ENCODE measurements at places on chromosomes 3 and 15.

- no peak for DNase-seq
- H3K4me1 ChIP-seq: peaks cover 3% of the 10 kb centered on the region
- no peak overlapping the region for H3K4me3 ChIP-seq
- no peak overlapping the region for H3K27ac ChIP-seq
- peaks cover 3% of the 10 kb centered on the region for H3K36me3 ChIP-seq
Measured at GRCh38 chr3:104908761-104909160, 457.9 kb upstream of the ALCAM start.

GRCh38 chr3:64164349-64164748, 60.9 kb downstream of the PRICKLE2 start:
- peak overlapping the region; percentile 21 for H3K27ac ChIP-seq
- H3K36me3 ChIP-seq: peaks cover 10% of the 10 kb centered on the region
- peaks cover 22% of the 10 kb centered on the region for H3K4me1 ChIP-seq
- H3K4me3 ChIP-seq: no peak overlapping the region
- no peaks in the 10 kb centered on the region for H3K27me3 ChIP-seq

DNA sequence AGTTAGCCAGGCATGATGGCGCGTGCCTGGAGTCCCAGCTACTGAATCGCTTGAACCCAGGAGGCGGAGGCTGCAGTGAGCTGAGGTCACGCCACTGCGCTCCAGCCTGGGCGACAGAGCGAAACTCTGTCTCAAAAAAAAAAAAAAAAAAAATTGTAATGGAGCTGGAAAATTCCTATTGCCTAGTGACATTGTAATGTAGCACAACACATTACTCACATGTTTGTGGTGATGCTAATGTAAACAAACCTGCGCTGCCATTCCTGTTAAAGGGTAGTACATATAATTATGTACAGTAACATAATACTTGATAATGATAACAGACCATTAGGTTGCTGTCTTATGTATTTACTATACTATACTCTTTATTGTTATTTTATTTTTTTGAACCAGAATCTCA, 39.1 kb downstream of the KNL1 start:
- no peak for DNase-seq
- no peak overlapping the region for H3K4me3 ChIP-seq
- peaks cover 2% of the 10 kb centered on the region for H3K36me3 ChIP-seq

DNA sequence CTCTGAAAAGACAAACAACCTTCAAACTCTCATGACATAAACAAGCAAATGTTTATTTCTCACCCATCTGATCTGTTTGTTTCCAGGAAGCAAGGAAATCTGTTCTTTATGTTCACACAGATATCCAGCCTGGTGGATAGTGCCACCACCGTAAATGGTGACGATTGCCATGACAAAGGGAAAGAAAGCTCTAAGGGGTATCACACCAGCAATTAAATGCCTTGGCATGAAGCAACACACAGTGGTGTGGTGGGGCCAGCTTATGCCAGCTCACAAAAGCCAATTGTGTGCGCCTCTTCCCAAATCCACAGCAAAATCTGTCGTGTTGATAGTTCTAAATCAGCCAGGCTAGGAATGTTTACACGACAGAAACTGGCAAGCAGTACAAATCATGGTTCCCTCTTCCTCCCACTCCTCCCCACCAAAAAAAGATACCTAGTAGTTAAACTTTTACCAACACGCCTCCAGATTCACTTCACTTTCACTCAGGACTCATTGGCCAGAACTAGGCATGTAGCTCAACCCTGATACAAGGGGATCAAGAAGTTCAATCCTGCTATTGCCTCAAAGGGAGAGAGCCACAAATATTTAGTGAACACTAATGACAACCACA, 189.2 kb upstream of the SLCO3A1 start:
- no peaks in the 10 kb centered on the region for H3K36me3 ChIP-seq
- peaks cover 20% of the 10 kb centered on the region for H3K27me3 ChIP-seq

- H3K27ac ChIP-seq: no peak overlapping the region
- no peak for DNase-seq
- H3K27me3 ChIP-seq: no peaks in the 10 kb centered on the region
- H3K4me1 ChIP-seq: peaks cover 23% of the 10 kb centered on the region
- H3K4me3 ChIP-seq: no peak overlapping the region
Measured at GRCh38 chr3:12370758-12371157, 81.9 kb downstream of the PPARG start.

DNA sequence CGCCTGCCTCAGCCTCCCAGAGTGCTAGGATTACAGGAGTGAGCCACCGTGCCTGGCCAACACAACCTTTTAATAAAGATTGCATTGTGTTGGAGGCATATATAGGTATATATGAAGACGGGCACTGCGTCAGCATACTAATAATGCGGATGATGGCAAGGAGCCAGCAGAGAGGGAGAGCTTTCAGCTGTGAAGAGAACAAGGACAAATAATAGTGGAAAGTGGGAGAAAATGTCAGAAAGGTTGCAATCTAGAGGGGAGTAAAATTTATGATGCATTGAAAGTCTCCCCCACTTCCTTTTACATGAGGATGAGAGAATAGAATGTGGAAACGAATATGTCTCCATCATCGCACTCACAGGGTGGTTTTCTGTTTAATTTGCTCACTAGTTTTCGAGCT, 170.5 kb upstream of the TBL1XR1 start:
- peak overlapping the region; percentile 6 for H3K27ac ChIP-seq
- H3K4me3 ChIP-seq: no peak overlapping the region
- no peaks in the 10 kb centered on the region for H3K36me3 ChIP-seq
- no peak for DNase-seq
- no peaks in the 10 kb centered on the region for H3K27me3 ChIP-seq

DNA sequence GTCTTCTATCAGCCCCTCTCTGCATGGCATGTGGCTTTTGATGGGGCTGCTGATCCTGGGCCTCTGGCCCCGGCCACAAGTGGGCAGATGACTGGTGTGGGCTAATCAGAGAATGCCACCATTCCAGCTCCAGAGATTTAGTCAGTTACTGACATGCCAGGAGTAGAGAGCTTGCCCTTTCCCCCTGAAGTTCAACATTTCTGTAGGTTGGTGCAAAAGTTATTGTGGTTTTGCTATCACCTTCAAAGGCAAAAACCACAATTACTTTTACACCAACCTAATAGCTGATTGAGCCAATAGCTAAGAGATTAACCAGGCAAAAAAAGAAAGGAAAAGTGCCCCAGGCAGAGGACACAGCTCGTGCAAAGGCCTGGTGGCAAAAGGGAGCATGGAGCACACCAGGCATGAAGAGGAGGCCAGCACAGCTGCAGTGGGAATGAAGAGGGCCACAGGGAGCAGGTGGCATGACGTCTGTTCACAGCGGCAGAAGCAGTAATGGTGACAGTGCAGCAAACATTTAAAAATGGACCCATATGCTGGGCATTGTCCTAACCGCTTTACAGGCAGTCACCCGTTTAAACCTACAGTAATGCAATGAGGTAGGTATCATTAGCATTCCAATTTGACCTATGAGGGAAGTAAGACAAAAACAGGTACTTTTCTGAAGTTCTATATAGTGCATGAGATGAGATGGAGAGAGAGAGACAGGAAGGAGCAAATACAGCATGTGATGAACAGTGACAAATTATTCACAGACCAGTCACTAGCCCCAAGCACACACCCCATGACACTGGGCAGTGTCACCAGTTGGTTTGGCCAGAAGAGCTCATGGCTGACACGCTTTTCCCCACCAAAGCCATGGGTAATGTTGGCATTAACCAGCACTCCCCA, 373.0 kb upstream of the PROK2 start:
- no peaks in the 10 kb centered on the region for H3K36me3 ChIP-seq
- H3K4me1 ChIP-seq: peaks cover 12% of the 10 kb centered on the region
- DNase-seq: no peak

DNA sequence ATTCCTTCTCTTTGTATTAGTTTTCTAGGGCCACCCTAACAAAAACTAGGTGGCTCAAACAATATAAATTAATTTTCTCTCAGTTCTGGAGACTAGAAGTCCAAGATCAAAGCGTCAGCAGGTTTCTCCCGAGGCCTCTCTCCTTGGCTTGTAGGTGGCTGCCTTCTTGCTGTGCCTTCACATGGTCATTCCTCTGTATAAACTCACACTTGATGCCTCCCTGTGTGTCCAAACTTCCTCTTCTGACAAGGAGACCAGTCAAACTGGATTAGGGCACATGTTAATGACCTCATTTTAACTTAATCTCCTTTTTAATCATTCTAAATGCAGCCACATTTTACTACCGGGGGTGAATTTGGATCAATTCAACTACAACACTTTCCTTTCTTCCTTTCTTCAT, 691.1 kb downstream of the DIPK2A start:
- no peaks in the 10 kb centered on the region for H3K4me1 ChIP-seq
- H3K27ac ChIP-seq: no peak overlapping the region
- H3K4me3 ChIP-seq: no peak overlapping the region

- no peaks in the 10 kb centered on the region for H3K4me1 ChIP-seq
- no peak for DNase-seq
- no peak overlapping the region for H3K4me3 ChIP-seq
- H3K36me3 ChIP-seq: no peaks in the 10 kb centered on the region
- peaks cover 67% of the 10 kb centered on the region for H3K27me3 ChIP-seq
- H3K27ac ChIP-seq: no peak overlapping the region
Measured at GRCh38 chr3:39260957-39261356, 18.9 kb downstream of the CX3CR1 start.

DNA sequence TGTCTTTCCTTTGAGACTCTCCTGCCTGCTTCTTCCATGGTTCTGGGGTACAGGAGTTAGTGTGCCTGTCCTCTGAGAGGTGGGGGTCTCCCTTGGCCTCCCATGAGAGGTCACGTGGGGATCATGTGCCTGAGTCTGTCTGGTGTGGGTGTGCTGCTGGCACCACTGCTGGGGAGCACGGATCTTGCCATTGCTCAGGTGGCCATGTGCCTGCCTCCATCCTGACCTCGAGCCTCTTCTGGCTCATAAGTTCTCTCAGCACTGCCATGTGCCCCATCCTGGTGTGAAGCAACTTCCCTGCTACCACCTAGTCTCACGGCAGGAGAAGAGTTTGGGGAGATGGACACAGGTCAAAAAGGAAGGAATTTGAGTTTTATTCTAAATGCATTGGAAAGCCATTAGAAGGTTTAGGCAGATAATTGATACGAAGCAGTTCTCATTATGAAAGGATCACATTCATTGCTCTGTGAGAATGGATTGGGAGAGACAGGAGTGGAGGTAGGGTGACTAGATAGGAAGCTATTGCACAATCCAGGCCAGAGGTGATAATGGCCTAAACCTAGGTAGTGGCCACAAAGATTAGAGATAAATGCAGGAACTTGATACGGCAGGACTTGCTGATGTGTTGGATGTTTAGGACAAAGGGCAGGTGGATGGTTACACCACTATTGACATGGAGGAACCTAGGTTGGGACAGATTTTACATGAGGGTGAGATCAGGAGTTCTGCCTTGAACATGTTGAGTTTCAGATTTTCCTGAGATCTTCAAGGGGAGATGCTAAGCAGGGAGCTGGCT, 173.0 kb upstream of the RORA start:
- H3K27me3 ChIP-seq: peaks cover 7% of the 10 kb centered on the region
- no peaks in the 10 kb centered on the region for H3K4me1 ChIP-seq
- H3K4me3 ChIP-seq: no peak overlapping the region
- no peak overlapping the region for H3K27ac ChIP-seq
- no peaks in the 10 kb centered on the region for H3K36me3 ChIP-seq

GRCh38 chr3:106819440-106819839, 557.8 kb upstream of the CCDC54 start:
- no peaks in the 10 kb centered on the region for H3K27me3 ChIP-seq
- H3K4me3 ChIP-seq: no peak overlapping the region
- no peak for DNase-seq
- no peaks in the 10 kb centered on the region for H3K36me3 ChIP-seq
- peaks cover 12% of the 10 kb centered on the region for H3K4me1 ChIP-seq

- H3K4me3 ChIP-seq: no peak overlapping the region
- no peaks in the 10 kb centered on the region for H3K4me1 ChIP-seq
- H3K27me3 ChIP-seq: no peaks in the 10 kb centered on the region
- peaks cover 29% of the 10 kb centered on the region for H3K36me3 ChIP-seq
- H3K27ac ChIP-seq: no peak overlapping the region
Measured at GRCh38 chr3:112531358-112531781, 30.4 kb downstream of the ATG3 start.

DNA sequence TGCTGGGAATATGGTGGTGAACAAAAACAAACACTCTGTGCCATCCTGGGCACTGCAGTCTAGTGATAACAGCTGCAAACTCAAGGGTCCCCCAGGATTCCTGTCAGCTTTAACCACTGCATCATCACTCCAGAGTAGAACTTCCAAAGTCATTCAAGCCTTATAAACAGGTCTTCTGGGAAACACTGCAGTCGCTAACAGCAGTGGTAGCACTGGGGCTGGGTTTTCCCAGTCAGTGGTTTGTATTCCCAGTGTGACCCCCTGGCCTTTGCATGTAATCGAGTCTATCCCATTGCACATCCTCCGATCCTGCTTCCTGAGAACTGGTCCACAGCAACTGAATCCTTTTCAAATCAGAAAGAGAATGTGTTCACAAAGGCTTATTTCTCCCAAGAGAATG, 623.5 kb downstream of the EDEM1 start:
- H3K4me1 ChIP-seq: peaks cover 3% of the 10 kb centered on the region
- H3K36me3 ChIP-seq: no peaks in the 10 kb centered on the region
- H3K4me3 ChIP-seq: no peak overlapping the region
- no peak overlapping the region for H3K27ac ChIP-seq

All from mesothelial cell of epicardium (in vitro differentiated cells).